ENCODE measurements at places on chromosomes 6 and 20. TPM values are rescaled to one million over a fixed set of nuclear protein-coding genes. Genes with fewer than 3 reads are reported as not detected.

BEND3 gene
- 4.4 TPM for total RNA-seq

MOXD1 gene
- 2.3 TPM for total RNA-seq

CLVS2 gene
- total RNA-seq, result 0.07 TPM

FILIP1 gene
- total RNA-seq, result 0.48 TPM

OR2H2 gene
- total RNA-seq, result not detected

CPNE1 gene
- 232 TPM for total RNA-seq

SPDEF gene
- 2.7 TPM for total RNA-seq

MTHFD1L gene
- 45.0 TPM for total RNA-seq

PHACTR3 gene
- total RNA-seq, result not detected

HSP90AB1 gene
- 1,470 TPM for total RNA-seq

FOXQ1 gene
- 3.7 TPM for total RNA-seq

KIAA1755 gene
- 0.14 TPM for total RNA-seq

MUCL3 gene
- not detected for total RNA-seq

PRR18 gene
- total RNA-seq, result 0.17 TPM

DHX16 gene
- total RNA-seq, result 28.8 TPM

SLC17A3 gene
- 1.4 TPM for total RNA-seq

SPAG4 gene
- 3.0 TPM for total RNA-seq

OR12D3 gene
- total RNA-seq, result not detected

SYNDIG1 gene
- 2.0 TPM for total RNA-seq

GPSM3 gene
- 0.57 TPM for total RNA-seq

PCSK2 gene
- total RNA-seq, result not detected

TMEM217 gene
- 0.99 TPM for total RNA-seq

TNFRSF6B gene
- 0.85 TPM for total RNA-seq

AKAP12 gene
- 107 TPM for total RNA-seq

JAG1 gene
- total RNA-seq, result 50.9 TPM

RBL1 gene
- total RNA-seq, result 12.2 TPM
